ENCODE measurements at places on chromosomes 5 and 9.

DNA sequence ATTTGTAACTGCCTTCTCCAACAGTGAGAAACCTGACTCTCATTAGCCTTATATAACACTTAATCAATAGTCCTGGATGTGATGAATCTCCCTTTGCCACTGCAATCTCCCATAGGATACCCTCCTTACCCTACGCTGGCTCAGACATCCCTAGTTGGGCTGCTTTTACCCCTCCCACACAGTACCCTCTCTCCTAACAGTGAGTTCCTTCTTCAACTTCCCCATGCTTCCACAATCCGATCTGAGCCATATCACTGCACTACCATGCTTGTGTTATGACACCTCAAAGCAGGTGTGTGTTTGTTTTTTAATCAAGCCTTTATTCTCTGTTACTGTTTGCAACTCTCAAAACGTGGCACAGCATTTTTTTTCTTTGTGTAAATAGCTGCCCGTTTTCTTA, 60.5 kb upstream of the C9orf72 start:
- DNase-seq, result no peak

- DNase-seq, result no peak
Observed at GRCh38 chr5:120591911-120592310, 127.8 kb downstream of the PRR16 start.

DNA sequence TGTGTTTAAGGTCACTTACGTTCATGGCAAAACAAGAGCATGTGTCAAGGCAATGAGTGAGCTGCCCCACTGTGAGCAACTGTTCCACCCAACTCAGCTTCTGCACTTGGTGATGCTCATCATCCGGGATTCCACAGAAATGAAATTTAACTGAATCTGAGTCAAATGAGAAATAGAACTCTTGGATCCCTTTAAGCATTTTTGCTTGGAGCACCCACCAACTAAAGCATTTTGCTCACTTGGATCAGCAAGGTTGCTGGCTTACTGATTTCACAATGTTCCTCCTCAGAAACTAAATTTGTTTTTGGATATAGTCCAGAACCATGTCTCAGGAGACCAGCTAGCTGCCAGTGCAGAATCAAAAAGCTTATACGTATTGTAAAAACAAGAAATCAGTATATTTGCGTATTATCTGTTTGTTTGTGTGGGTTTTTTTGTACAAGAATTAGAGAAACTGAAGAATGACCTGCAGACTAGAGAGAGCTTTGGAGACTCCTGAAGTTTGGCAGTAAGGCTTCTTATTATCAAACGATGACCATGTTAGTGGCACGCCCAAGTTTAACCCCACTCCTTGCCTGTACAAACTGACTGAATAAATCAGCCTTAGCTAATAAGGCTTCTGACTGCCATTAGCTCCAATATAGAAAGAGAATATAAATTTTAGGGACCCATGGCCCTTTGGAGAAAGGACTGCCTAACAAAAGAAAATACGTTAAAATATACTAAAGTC, 153.8 kb upstream of the FST start:
- DNase-seq, result no peak

DNA sequence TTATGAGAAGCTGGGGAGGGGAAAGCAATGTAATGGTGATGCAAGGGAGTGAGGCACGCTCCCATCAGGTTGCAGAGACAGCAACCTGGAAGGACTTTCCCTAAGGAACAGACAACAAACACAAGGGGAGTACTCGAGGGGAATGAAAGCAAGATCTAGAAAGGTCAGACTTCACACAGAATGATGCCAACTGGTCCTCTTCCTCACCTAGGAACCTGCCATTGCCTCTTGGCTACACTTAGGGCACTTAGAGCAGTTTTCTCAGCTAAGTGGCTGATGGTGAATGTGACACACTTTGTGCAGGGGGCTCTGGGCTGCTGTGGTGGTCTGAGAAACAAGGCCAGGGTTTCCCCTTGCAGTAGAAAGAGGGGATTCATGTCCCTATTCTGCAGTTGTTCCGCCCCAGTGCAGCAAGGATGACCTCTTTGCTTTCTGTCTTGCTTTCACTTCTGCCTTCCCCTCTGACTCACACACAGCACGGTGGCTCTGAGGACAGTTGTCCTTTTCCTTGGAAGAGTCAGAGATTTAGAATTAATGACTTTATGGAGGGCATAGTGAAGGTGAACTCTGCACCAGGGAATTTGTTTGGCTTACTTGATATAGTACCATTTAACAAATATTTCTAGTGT, 394.0 kb upstream of the KLF4 start:
- no peak for DNase-seq

DNA sequence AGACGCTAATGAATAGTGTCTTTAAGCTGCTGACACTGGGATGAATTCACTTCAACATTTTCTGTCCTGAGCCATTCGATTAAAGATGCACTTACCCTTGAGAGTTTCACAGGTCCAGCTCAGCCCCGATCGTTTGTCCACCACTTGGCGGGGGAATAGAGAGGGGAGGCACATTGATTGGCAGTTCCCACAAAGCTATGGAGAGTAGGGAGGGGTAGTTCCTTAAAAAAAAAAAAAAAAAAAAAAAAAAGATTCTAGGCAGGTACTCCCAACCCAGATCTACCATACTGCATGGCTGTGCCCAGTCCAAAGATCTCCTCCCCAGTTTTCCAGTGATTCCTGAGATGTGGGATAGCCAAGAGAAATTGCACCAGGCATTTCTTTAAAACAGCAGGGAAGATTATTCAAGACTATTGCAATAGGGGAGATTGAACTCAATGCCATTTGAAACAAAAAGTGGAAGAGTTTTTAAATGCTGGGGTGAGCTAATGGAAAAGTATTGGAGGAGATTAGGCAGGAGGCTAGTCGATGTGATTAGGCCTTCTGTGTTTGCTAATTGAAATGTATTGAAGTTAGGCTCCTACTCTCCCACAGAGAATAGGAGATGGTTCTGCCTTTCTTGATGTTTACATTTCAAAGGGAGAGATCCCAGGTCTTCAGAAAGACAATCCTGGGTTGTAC, 2217.4 kb upstream of the WWC1 start:
- DNase-seq, result no peak

- no peak for DNase-seq
Observed at GRCh38 chr9:132207839-132208615, 46.2 kb downstream of the NTNG2 start.

GRCh38 chr5:36723912-36724311, 117.5 kb downstream of the SLC1A3 start:
- DNase-seq, result no peak

GRCh38 chr9:127004946-127005769, 90.6 kb downstream of the RALGPS1 start:
- DNase-seq, result no peak

DNA sequence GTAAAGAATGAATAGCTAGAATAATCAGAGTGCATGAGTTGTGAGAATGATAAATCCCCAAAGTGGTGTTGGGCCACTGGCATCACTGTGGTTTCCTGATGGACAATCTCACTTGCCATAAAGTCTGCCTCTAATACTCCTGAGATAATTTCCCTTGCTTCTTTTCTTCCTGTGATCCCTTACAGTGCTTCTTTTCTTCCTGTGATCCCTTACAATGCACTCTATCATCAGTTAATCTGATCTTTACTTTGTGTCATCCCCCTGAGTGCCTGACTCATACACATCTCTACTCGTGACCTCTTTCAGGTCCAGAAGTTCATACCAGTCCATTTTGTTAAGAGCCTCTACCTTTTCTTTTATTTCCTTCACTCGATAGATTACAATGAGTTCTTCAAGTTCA, 418.3 kb downstream of the HCN1 start:
- DNase-seq, result no peak

DNA sequence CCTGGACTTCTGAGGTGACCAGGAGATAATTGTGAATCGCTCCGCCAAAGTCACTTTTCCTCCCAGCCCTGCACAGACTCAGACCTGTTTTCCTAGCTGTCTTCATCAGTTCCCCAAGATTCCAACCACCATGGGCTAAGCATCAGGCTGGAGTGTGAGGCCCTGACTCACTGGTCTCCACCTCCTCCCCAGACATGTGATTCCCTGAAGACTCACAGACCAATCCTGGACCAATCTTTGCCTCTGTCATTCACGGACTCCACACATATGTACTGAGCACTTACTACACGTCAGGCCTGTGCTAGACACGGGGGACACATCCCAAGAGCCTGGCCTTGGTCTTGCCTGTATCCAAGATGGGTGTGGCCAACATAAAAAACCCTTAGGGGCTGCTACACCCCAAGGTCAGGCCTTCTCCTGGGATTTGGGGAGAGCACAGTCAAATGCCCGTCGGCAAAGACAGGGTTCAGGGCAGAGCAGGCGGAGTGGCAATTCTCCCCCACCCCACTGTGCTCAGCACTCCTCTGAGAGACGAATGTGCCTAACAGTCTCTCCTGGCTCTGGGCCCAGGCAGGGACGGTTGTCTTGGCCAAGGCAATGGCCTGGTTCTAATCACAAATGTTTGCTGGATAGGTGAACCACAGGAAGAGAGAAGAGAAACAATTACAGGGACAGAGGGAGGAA, 11.9 kb downstream of the EEIG1 start:
- no peak for DNase-seq

GRCh38 chr9:123376218-123377071, 20.4 kb downstream of the CRB2 start:
- DNase-seq, result no peak

DNA sequence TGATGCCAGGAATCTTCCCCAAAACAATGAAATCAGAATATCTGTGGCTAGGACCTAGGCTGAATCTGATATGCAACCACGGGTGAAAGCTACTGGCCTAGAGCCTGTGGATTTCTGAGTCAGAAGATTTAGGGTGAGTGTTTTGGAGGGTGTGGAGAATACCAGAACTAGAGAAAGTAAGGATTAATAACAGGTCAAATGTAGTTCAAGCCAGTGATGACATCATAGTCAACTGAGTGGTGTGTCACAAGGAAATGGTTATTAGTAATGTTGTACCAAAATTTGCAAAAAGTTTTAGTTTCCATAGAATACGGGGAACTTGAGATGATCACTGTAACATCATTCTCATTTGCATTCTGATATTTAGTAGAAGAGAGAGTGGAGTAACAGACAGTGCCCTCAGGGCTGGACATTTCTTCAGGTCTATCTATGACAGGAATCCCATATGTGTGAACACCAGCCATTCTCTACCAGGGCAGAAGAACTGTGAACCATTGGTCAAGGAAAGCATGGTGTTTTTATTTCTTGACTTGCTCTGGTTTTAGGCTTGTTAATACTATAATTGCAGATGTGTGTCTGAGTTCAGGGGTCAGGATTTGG, 3.7 kb downstream of the GALNT12 start:
- no peak for DNase-seq

DNA sequence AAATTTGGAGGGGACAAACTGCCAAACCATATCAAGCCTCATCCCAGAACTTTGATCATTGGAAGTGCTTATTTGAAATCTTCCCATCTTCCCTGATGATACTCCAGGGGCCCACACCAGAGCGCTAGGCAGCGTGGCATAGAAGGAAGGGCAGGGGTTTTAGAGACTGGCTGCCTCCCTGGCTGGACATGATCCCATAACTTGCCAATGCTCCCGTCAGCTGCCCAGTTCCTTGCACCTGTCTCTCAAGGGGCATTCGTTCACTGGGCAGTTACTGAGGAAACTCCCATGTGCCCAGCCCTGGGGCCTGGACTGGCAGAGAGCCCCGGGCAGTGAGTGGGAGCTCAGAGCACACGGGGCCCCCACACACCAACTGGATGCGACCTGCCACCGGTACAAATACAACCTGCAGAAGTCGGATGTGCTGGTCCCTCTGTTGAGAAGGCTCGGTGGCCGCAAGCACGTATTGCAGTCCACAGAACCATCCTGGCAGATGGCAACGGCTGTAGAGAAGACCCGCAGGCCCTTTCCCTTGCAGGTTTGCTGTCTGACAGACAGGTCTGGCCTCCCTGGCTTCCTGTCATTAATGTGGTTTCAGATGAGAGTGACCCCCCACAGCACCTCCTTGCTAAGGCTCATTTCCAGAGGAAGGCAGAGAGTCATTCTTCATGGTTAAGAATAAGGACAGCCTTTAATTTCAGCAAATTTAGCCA, 122.4 kb downstream of the MVB12B start:
- no peak for DNase-seq

GRCh38 chr9:95482621-95483020, 34.1 kb downstream of the PTCH1 start:
- DNase-seq, result no peak

DNA sequence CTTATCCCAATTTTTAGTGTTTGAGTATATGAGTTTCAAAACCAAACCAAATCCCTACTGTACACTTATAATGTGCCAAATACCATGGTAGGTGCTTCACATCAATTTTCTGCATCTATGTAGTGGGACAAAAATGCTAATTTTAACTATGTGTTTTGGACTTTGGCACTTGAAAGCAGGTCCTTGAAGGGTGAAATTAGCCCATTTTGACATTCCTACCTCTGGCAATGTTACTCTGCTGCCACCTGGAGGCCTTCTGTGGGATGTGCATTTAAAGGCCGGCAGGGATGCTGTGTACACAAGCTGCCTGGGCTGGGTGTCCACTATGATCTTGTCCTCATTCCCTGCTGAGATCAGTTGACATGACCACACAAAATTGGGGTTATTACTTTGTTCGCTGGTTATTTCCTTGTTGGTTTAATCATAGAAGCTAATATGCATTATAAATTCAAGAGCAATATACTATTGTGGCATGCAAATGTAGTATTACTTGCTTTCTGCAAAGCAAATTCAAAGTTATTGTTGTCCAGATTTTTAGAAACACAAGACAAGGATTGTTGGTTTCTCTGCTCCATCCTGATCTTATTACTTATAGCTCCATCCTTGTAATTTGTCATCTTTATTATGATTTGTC, 166.8 kb downstream of the ARHGEF28 start:
- DNase-seq, result no peak

DNA sequence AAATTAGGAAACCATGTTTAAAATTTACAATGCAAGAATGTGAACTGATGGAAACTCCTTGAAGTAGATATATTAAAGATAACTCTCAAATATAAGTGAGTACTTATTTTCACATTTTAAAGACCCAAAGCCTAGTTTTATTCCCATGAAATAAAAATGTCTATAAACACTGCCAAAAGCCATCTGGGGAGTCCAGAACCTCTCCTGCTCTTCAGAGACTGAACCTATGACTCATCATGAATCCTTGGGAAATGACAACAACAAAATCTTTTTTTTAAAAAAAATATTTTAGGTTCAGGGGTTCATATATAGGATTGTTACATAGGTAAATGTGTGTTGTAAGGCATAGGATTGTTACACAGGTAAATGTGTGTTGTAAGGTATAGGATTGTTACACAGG, 33.8 kb upstream of the FYB1 start:
- no peak for DNase-seq

DNA sequence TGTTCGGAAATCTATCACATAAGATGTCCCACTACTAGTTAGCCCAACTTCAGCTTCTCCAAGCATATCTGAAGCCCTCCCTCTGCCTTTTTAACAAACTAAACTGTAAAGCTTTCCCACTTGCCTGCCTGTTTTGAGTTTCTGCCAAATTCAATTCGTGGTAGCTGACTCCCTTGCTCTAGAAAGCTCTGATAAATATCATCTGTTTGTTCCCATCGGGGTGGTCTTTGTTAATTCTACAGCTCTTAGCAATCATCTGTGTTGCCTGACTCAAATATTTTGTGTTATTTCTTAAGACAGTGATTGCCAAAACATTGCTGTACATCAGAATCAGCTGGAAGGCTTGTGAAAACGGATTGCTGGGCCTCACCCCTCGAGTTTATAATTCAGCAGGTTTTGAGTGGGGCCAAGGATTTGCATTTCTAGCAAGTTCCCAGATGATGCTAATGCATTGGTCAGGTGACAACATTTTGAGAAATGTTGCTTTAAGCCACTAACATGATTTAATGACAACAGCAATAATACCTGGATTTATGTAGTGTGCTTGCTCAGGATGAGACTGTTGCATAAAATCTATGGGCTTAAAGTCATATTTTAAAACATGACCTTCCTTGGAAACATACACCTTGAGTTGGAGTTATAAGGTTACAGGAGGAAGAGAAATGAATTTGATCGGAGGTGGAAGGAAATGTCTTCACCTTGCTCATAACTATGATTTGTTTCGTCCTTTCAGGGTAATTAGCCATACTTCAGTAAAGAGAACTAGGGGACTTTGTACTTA, 631.9 kb downstream of the PSAT1 start:
- no peak for DNase-seq

Data from D721Med (cell line).